ENCODE measurements at places on chromosomes 6 and 20.

- no peak for DNase-seq
Measured at GRCh38 chr20:24039196-24039595, 50.6 kb upstream of the GGTLC1 start.

DNA sequence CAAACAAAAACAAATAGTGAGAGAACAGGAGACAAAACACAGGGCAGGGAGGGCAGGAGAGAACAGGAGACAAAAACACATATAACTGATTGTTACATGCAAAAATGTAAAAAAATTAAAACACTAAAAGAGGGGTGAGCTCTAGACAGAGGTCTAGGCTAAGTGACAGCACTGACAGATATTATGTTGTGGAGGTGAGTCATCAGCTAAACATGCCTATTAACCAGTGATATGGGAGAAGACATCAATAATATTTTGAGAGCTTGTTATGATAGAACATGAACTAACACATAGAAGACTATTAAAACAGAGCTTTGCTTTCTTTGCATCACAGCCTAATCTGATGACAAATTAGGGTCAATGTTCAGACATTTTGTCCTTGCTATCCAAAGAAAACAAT is 972.7 kb downstream of the PRIM2 start:
- DNase-seq, result no peak

- DNase-seq, result no peak
Measured at GRCh38 chr20:3712279-3712873, at the start of gene SIGLEC1. SIGLEC1 (minus strand) TSS chr20:3712600; CDS start chr20:3707128, 5,472 bp downstream.

DNA sequence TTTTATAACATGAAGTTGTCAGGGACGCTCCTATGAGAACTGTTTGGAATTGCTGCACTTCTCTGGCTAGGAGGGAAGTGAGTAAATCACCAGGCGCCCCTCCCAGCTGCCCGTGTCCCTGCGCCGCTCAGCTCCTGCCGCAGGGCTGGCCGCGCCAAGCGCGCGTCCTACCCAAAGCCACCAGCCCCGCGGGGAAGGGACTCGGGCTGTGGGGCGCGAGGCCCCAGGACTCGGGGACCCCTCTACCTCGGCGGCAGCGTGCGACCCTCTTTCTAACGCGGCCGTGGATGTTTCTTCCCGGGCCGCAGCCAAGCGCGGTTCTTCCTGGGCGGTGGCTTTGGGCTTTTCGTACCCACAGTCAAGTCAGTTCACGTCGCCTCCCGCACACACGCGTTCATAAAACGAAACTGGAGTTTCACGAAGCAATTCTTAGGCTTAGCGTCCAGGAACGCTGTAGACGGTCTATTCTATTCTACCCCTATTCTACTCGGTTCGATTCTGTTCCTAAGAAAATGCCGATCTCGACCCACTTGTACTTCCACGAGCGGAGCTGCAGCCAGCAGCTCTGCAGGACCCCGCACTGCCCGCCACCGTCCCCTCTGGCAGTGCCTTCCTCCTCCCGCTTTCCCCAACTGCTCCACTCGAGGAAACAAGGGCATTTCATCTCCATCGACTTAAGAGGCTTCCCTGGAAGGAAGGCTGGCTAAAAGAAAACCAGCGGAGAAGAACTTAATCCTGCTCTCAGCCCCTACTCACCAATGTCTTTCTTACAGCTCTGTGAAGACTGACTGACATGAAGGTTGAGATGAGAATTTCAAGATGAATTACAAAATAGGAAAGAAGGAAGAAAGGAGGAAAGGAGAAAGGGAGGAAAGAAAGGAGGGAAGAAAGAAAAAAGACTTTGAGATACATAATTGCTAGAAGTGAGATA is 15.4 kb downstream of the FOXC1 start:
- DNase-seq, result no peak

- DNase-seq, result no peak
Measured at GRCh38 chr6:53989504-53989903, 121.7 kb upstream of the MLIP start.

GRCh38 chr20:8874437-8874836 is 194.4 kb upstream of the PLCB4 start:
- no peak for DNase-seq

Measured in central memory CD4-positive, alpha-beta T cell (primary cell).